ENCODE measurements at places on chromosomes 5 and 9.

GRCh38 chr5:162026803-162027202 is 40.8 kb upstream of the GABRG2 start:
- DNase-seq: no peak

DNA sequence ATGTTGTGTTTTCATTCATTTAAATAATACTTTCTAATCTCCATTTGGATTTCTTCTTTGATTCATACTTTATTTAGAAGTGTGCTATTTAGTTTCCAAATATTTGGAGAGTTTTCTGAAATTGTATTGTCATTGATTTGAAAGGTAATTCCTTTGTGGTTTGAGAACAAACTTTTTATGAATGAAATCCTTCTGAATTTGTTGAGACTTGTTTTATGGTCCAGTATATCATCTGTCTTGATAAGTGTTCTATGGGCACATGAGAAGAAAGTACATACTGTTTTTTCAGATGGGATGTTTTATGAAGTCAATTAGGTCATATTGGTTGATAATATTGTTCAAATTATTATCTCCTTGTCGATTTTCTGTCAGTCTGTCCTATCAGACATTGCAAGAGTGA is 953.8 kb downstream of the NR2F1-AS1 start:
- DNase-seq: no peak

GRCh38 chr9:94443032-94443722 is 111.7 kb upstream of the PCAT7 start:
- no peak for DNase-seq

- no peak for DNase-seq
Observed at GRCh38 chr9:23739753-23740152, 86.3 kb downstream of the ELAVL2 start.

DNA sequence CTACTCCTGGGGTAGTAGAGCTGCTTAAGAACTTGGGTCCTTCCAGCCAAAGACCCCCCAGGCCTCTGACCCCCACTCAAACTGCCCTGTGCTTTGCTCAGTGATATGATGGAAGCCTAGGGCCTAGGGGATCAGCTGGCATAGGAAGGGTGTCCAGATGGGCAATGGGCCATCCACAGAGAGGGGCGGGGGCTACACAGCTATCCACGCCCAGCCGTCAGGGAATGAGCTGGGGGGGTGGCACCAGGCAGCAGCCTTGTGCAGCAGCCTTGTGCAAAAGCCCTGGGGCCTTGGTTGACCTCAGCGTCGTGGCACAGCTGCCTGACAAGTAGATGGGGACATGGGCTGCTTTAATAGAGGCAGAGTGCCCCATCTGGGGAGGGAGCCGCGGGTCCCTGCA is 43.2 kb downstream of the DAB2IP start:
- DNase-seq: no peak

GRCh38 chr5:17094830-17095229 is 122.6 kb upstream of the BASP1 start:
- no peak for DNase-seq

GRCh38 chr5:154737667-154738320 is 17.4 kb upstream of the LARP1 start:
- no peak for DNase-seq

GRCh38 chr9:4443439-4443838 is 46.8 kb upstream of the SLC1A1 start:
- no peak for DNase-seq

- no peak for DNase-seq
Observed at GRCh38 chr5:167657016-167657415, 634.4 kb upstream of the WWC1 start.

DNA sequence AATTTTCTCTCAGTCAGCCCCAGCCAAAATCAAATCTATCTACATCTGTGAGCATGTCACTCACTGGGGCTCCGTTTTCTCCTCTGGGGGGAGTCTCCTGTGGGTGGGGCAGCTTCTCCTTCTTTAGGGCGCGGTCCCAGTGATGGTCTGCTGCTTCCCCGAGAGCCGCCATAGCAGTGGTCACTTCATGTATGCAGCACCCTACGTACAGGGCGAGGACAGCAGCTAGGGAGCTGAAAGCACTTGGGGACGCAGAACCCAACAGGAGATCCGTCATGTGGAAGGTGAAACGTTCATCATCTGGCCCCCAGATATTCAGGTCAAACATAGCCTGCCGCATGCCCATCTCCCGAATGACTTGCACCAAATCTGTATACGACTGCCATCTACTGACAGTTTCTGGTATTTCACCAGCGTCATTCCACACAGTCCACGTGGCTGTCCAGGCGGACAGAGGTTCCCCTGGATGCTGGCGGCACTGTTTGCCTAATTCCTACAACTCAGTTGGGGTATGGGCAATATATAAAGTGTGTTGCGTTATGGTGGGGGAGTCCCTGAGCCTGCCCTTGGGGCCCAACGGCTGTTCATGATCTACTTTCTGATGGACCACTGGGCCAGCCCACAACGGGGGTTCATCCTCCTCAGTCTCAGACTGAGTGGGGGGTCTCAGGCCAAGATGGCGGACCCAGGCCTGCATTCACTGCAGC is 795.0 kb downstream of the EFNA5 start:
- DNase-seq: no peak

DNA sequence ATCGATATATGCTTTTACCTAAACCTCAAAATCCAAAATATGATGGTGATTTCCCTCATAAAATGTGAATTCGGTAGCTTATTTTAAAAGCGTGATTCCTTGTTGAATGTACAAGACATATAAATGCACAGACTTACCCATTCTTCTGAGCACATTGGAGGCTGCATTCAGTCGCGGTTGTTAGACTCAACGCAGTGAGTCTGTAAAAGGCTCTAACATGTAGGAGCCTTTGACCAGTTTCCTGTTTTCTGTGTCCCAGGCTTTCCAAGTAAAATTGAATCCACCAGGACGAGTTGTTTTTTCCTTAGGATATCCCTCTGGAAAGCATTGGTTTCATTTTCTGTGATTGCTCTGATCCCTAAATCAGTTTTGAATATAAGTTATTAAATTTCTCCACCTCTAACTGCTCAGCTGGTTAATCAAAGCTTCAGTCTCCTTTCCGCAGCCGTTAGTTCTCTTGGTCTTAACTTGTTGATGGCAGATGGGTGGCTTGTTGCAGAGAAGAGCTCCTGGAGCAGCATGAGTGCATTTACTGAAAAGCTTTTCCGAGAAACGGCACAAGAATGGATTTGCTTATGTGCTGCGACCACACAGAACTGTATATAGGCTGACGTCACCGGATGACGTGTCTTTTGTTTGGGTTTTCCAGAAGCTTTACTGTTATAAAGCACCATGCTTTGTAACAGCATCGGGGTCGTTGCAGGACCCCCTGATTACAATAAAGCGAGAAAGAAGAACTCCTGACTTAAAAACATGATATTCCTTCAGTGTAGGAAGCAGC is at the start of gene LRRTM2:
Gene LRRTM2, minus strand, starts transcription at position 565 of the 781 bp plus-strand sequence. Its CDS starts 424 bp downstream, at position 141.
- DNase-seq: no peak

- no peak for DNase-seq
Observed at GRCh38 chr9:137786511-137786920, 91.1 kb upstream of the CACNA1B start.

DNA sequence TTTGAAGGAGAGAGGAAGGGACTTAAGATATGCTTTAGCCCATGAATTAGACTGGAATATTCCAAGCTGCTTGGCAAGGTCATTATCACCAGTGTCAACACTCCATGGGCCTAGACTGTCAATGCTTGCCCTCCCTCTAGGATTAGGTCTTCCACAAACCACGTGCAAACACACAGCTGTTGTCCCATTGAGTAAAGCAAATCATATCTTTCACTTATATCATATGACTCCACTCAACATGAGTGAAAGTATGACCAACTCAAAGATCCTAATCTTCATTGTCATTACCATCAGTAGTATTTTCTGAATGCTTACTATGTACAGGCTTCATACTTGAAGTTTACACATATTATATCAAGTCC is 57.0 kb upstream of the GRAMD2B start:
- DNase-seq: no peak

DNA sequence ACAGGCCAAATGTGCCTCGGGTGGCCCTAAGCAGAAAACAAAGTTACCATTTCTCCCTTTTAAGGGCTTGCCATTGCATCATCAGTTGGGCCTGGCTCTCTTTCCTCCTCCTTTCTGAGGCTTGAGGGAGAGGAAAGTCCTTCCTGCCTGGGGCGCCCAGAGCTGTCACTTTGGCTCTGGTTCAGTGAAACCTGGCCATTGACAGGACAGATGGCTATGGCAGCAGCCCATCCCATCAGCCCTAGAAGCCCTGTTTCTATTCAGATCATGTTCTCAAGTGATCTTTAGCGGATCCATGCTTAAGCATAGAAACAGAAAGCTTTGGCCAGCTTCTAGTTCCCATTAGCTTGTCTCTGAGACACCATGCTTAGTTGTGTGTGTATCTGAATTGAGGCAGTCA is 293.4 kb downstream of the YTHDC2 start:
- DNase-seq: no peak
